Mesenteric fat pad (tissue), 1 donor: ENCODE measurements at places on chromosomes 5 and 9. TPM values are rescaled to one million over a fixed set of nuclear protein-coding genes. Genes with fewer than 3 reads are reported as not detected.

DNA sequence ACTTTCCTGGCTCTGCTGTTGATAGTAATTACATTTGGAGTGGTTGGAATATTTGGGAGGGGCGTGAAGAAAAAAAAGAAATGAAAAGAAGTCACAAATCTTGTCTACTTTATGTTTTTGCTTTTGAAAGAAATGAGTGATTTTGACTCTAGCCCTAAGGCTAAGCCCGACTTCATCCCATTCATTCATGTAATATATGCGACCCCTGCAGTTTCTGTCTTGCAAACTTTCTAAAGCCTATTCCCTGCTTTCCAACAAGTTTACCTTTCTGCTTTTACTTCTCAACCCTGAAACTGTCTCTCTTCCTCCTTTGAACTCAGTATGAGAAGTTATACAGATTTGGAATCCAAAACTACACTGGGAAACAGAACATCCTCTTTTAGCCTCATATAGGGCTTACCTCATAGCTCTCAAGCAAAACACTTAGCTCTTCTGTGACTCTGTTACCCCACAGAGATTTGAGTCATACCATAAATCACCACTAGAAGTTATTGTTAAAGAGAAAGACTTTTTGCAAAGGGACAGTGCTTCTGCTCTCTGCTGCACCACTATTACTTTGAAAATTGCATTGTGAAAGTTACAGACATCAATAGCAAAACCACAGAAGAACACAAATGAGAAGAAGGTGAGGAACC, 1.6 kb downstream of the CFAP95 start:
- DNase-seq = no peak

DNA sequence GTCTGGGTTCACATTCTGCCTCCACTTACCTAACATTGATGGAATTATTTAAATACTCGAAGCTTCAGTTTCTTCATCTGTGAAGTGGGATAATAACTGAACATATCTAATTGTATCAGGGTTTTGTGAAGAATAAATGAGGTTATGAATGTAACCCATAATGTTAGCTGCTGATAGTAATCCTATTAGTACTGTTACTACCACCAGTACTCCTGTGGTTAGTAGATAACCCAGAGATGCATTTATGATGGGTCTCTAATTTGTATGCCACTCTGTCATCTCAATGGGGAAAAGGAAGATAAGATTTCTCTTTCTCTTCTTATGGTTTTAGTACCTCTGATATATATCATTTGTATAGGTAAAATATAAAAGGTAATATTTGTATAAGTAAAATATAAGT, 16.0 kb downstream of the CPEB4 start:
- DNase-seq = no peak

- no peak for DNase-seq
Measured at GRCh38 chr5:84859056-84859455, 474.4 kb upstream of the EDIL3 start.

The RNF208 gene
- total RNA-seq = 5.9 TPM

The FAXDC2 gene
- 13.2 TPM for total RNA-seq

The PCDHB8 gene
- total RNA-seq = 2.4 TPM

DNA sequence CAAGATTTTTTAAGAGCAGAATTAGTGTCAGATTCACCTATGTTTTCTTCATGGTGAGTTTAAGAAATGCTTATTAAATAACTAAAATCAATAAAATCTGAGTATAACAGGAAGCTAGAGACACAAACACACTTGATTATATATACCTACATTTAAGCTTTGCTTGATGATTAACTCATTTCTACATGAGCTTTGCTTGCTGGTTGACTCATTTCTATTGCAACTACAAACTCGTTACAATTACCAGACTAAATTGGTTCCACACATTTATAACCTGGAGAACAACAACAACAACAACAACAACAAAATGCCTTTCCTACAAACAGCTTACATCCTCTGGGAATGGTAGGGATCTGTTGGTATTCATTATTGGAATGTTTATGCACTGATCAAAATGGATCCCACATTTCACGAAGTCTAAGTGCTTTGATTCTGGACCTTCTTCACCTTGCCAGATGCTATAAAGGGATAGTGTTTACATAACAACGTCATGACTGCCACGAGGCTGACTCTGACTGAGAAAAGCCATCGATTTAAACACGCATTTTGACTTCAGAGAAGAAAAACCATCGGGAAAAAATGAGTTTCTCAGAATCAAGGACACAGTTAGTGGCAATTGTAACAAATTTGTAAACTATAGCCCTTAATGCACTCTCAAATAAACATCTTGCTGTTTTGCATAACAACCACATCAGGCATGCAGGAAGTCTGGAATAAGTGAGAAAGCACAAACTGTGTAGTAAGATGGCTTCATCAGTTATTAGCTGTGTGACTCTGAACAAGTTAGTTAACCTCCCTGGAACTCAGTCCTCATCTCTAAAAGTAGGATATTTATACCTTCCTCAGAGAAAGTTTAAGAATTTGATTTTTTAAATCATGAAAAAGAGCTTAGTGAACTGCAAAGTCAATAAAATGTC, 49.8 kb downstream of the RASEF start:
- no peak for DNase-seq

DNA sequence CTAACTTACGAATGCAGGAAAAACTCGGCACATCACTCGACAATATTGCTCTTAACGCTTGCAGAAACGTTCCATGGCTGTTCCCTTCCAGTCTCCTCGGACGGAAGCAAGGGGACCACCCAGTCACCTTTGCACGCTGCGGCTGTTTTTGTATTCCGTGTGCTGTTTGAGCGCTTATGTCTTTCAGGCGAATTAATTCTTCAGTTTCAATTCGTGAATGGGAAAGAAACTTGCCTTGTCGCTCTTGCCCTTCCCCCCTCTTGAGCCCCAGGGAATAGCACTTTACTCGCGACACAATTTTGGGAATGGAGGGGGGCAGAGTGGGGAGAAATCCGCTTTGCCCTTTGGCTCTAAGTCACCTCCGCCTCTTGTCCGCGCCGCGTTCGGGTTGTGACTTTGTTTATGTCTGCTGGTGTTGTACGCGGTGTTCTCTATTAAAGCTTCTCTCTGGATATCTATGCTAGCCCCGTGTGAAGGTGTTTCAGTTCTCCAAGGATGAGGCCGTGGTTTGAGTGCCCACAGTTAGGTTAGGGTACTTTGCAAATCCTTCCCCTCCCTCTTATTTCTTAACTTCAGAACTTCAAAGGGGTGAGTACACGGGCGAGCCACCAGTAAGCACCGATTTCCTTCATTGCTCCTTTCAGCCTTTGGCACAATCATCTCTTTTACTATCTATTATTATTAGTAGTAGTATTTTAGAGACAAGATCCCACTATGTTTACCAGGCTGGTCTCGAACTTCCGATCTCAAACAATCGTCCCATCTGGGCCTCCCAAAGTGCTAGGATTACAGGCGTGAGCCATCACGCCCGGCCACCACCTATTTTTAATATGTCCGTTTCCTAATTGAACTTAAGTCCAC, 2.7 kb downstream of the FOXB2 start:
- DNase-seq = no peak

The KIF27 gene
- total RNA-seq = 3.9 TPM

DNA sequence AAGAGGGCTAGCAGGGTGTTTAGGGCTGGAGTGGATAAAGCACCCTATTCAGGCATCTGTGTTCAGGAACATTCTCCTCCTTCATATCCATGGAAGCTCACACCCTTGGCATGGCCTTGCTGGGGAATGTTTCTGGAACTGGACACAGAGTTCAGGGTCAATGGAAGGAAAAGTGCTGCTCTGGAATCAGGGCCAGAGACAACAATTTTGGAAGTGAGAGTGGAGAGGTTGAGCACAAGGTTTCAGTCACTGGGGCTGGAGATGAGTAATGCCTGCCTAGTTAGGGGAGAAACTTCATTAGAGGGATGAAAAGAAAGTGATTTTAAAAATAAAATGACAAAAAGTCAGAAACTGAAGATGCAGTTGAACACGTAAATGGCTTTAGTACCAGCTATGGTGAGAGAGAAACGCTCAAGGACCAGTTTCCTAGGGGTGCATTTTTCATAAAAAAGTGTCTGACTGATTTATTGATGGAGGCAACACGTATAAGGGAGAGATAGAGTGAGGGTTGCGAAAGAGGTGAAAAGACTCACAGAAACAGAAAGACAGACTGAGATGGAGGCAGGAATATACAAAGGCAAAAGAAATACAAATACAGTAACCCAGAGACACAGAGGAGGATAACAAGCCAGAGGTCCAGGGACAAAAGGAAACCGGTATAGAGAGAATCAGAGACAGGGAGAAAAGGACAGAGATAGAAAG, 8.0 kb upstream of the TNFSF15 start:
- no peak for DNase-seq

DNA sequence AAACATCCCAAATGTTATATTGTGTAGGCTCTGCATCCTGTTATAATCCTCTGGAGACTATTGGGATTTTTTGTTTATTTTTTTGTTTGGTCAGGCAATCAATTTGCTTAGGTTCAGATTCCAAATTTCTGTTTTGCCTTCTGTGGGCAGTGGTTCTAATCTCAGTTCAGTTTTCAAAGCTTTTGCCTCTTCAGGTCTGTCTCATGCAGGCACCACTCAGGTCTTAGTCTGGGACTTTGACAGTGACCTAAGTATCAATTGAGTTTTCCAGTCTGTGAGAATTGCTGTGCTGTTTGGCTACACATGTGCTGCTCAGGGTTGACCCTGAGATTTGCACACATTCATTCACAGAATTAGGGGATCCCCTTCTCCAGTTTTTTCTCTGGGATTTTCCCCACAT, 14.1 kb downstream of the SNX2 start:
- DNase-seq = no peak

DNA sequence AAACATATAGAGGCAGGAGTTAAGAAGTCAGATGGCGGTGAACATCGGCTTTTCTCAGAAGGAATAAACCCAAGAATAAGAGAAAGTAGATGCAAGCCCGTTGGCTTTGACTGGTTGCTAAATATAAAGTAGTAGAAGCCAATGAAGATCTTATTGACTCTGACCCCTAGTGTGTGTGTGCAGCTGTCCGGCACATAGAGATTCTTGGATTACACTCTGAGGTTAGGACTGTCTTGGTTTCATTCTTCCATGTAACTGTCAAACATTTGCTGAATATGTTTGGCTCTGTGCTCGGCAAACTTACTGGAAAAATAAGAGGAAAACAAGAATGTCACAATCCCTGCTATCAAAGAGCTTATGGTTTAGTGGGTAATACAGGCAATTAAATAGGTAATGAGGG, 54.9 kb downstream of the ASTN2 start:
- no peak for DNase-seq

GRCh38 chr9:68555437-68556150, 14.9 kb upstream of the TMEM252 start:
- DNase-seq = no peak

DNA sequence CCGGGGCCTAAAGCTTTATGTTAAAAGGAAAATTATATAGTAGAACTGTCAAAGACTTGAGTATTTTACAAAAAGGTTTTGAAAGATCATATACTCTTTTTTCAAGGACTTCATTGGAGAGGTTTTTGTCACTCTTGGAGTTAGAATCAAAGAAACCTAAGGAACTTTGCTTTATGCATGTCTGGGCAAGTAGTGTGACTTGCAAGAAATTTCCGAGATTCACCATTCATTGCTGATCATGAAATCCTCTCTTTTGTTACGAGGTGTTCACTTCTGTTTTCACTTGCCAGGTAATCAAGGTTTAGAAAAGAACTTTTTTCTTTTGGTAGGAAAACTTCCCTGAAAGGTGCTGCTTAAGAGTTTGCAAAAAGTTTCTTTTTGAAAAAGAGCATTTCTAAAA, 64.8 kb downstream of the NUP214 start:
- no peak for DNase-seq

GRCh38 chr9:137785704-137786161, 91.8 kb upstream of the CACNA1B start:
- DNase-seq = no peak

GRCh38 chr5:1497795-1498622, 25.8 kb downstream of the LPCAT1 start:
- no peak for DNase-seq

The MEGF9 gene
- total RNA-seq = 24.5 TPM

DNA sequence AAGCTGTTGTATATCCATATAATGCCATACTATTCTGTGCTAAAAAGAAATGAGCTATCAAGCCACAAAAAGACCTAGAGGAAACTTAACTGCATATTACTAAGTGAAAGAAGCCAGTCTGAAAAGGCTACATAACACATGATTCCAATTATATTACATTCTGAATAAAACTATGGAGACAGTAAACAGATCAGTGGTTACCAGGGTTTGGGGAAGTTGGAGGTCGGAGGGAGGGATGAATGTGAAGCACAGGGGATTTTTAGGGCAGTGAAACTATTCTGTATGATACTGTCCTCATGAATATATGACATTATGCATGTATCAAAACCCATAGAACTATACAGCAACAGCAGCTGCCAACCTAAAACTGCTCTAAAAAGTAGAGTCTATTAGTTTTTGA, 5.6 kb upstream of the RFK start:
- DNase-seq = no peak

The BTNL8 gene
- total RNA-seq = 0.96 TPM

GRCh38 chr9:77901018-77901417, 130.6 kb downstream of the GNAQ start:
- DNase-seq = no peak

DNA sequence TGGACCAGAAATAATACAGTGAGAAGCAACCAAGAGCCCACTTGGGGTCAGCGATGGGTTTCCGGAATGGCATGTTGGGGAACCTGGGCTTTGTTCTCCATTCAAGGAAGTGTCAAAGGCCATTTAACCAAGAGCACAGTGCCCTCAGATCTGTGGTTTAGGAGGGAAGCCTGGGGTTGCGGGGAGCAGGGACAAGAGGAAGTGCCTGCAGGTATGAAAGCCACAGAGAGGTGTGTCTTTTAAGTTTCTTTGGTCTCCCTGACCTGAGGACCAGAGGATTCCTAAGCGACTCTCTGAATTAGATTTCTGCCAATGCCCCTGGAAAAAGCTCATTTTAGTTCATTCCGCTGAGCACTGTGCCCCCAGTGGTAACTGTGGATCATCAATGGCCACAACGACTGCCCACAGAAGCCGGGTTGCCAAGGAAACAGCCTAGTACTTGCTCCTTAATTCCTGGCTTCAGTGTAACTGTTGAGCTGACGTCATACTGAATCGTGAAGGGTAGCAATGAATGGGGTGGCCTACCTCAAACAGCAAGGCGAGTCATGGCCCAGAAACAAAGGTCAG, 107.3 kb upstream of the SPIN1 start:
- DNase-seq = peak; percentile 43

- DNase-seq = no peak
Measured at GRCh38 chr5:89279391-89280036, 396.5 kb upstream of the MEF2C start.

DNA sequence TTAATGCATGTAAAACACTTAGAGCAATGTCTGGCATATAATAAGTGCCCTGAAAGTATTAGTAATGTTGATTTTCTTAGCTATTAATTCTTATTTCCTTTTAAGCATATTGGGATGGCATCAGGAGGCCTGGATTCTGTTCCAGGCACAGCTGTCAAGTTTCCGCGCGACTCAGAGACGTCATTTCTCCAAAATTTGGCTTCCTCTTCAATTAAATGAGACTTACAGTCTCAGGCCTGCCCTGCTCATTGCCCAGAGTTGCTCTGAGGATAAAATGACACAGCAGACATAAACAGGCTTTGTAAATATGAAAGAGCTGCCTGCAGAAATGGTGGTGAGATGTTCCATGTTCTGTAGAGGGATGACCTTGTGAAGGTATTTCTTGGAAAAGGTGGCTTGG, 159.8 kb upstream of the GLRA1 start:
- DNase-seq = no peak

The SLC4A9 gene
- total RNA-seq = 0.22 TPM

The DAB2IP gene
- 86.1 TPM for total RNA-seq

- no peak for DNase-seq
Measured at GRCh38 chr9:131406563-131407436, 12.9 kb downstream of the PRRC2B start.
